ENCODE measurements at places on chromosomes 6 and 20.

- no peak for DNase-seq
Observed at GRCh38 chr6:102313699-102314098, 920.2 kb downstream of the GRIK2 start.

DNA sequence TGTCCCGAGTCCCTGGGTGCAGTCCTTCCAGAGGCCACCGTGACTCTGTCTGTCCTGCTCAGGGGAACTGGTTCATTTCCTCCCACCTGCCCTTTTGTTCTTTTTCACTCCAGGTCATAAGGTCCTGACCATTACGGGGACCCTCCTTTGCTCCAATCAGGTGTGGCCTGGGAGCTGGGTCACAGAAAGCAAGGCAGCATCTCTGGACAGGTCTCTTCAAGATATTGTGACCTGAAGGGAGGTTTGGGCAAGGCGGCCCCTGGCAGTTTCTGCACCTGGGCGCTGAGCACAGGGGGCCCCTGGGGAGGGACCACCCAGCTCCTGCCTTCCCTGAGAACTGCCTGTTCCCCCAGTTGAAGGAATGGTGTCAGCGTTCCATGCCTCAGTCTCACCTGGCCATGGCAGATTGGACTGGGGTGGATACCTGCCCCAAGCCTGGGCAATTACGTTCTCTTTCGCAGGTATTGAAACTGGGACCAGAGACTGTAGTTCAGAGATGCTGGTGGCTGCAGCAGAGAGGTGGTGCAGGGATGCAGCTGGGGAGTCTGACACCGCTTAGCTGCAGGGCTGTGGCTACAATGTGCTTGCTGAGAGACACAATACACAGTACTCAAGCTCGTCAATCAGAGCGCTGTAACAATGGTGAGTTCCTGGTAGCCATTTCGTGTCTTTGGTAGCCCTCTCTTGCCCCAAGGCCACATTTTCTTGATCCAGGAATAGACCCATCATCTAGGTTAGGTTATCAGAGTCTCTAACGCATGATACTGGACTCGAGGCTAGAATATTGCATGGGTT is 15.6 kb upstream of the NELFCD start:
- no peak for DNase-seq

- DNase-seq, result no peak
Observed at GRCh38 chr6:46062312-46062711, 46.7 kb upstream of the CLIC5 start.

- DNase-seq, result no peak
Observed at GRCh38 chr6:71349395-71349794, 60.8 kb downstream of the OGFRL1 start.

GRCh38 chr6:132932588-132932987 is 118.2 kb downstream of the RPS12 start:
- DNase-seq, result no peak
